Activated naive CD4-positive, alpha-beta T cell (primary cell): ENCODE measurements at places on chromosomes 2 and 18.
A peak's percentile ranks its signal among the peaks of the same experiment; 100 is the strongest.

GRCh38 chr18:51278045-51278649 is 80.7 kb upstream of the MEX3C start:
- DNase-seq = no peak

- no peak for DNase-seq
Observed at GRCh38 chr18:36527051-36527450, 229.5 kb downstream of the FHOD3 start.

DNA sequence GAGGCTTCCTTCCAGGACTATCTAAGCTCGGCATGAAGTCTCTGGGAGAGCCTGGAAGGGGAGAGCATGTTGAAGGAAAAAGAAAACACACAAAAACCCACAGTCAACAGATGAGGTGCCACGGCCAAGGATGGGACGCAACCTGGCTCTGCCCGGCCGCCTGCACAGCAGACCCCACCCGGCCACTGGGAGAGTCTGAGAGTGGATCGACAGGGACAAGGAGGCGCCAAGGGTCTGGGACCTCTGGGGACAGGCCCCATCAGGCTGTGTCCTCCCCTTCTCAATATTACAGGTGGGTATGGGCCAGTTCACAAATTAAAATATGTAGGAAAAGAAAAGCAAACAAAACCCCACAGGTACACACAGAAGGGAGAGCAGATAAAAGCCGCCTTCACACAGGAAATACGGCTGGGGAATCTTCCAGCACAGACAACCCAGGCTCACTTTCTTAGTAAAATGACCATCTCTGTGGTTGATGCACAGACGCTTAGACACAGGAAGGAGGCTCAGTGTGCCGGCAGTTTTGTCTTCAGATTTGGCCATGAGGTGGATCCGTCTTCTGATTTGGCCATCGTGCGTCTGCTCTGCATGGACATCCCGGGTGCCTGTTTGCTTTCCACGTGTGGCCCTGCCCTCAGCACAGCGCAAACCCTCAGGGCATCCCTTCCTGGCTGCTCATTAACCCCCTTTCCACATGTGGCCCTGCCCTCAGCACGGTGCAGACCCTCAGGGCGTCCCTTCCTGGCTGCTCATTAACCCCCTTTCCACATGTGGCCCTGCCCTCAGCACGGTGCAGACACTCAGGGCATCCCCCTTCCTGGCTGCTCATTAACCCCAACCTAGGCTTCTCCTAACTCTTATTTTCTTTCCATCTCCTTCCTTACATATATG is 138.4 kb downstream of the EIPR1 start:
- DNase-seq = no peak

GRCh38 chr2:68714866-68715265 is 19.7 kb upstream of the ARHGAP25 start:
- DNase-seq = no peak

- DNase-seq = no peak
Observed at GRCh38 chr2:104318001-104318665, 535.8 kb upstream of the POU3F3 start.

- no peak for DNase-seq
Observed at GRCh38 chr18:26190506-26190905, 35.7 kb upstream of the TAF4B start.

DNA sequence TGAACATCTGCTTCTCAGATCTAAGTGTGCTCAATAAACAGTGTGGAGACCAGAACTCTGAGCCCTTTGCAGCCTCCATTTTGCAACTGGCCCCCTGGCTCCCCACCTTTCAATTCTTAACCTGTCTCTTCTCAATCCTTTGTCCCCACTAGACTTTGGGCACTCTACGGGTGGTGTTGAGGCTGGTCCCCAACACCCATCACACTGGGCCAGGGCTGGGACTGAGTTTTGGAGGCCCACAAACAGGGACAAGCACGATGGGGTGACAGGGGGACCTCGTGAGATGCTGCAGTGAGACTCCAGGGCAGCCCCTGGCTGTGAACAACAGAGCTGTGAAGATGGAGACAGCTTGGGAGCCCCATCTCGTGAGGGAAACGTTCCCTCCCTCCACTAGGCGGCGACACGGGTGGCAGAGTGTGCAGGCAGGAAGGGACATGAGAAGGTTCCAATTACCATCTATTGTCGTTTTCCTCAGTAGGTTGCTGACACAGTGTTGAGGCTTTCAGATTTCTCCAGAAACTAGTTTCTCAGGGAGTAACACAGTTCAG is 1.2 kb downstream of the ANKMY1 start:
- DNase-seq = peak; percentile 59

- no peak for DNase-seq
Observed at GRCh38 chr2:85438201-85439024, 19.9 kb downstream of the SH2D6 start.

DNA sequence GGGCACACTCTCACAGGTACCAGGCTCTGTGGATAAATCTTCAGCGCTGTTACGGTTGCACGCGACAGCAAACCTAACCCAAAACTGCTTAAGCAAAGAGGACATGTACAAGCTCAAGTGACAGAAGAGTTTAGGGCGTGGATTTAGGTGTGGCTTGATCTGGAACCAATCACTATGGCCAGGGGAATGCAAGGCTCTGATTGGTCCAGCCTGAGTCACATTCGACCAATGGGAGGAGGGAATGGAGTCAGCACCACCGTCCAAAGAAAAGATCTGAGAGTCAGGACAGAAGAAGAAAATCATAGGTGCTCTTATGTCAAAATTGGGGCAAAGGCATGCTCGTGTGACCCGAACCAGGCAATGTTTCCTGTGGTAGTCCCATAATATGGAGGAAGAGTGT is 139.0 kb downstream of the TRIM43 start:
- DNase-seq = no peak

- DNase-seq = no peak
Observed at GRCh38 chr2:53969285-53969967, 1.4 kb downstream of the PSME4 start.

- no peak for DNase-seq
Observed at GRCh38 chr2:66714610-66715009, 279.7 kb downstream of the MEIS1 start.

DNA sequence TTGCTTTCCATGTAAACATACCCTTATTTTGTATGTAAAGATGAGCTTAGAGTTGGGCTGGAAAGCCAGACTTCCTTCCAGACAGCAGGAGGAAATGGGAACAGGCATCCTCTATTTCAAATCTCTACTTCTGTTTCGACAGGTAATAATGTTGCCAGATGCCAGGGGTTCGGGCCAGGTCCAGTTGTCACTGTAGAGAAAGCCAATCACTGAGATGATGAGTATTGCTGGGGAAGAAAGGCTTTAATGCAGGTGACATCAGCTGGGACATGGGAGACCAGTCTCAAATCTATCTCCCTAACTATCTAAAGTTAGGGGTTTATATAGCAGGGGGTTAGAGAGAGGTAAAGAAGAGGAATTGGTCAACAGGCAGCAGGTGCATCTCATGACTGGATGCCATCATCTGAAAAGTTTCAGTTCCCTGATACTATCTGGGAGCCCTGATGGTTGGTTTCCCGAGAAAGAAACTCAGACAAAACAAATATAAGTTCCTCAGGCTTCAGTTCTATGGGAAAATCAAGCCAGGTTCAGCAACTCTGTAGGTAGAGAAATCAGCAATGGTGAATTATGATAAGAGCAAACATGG is 9.3 kb upstream of the MTCL1 start:
- DNase-seq = no peak

DNA sequence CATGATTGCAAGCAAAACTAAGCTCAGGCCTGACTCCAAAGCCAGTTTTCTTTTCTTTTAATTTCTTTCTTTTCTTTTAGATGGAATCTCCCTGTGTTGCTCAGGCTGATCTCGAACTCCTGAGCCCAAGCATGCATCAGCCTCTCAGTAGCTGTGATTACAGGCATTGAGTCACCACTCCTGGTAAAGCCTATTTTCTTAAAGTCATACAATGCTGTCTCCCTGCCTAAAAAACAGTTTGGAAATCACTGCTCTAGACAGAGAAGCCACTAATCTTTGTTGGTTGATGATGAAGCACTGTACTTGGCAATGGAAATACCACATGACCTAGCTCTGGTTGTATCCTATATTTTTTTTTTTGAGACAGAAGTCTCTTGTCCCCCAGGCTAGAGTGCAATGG is 33.1 kb upstream of the ZNF532 start:
- no peak for DNase-seq

GRCh38 chr18:8329186-8329771 is 280.0 kb upstream of the RAB12 start:
- DNase-seq = no peak

GRCh38 chr2:212249451-212249850 is 289.2 kb downstream of the ERBB4 start:
- DNase-seq = no peak

DNA sequence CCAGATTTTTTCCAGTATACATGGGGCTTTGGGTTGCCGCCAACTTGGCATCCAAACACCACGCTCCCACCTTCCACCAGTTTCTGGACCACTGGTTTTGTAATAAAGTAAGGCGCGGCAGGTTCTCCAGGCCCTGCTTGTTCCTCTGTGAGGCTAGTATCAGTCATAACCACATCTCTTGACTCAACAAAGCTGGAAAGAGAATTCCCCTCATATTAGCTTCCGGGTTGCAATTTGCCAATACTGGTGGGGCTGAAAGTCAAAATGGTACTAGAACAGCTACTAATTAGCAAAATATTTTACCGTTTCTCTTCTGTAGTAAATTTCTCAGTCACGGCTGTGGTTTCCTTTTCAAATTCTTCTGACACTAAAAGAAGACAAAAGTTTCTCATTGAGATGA is 25.0 kb downstream of the TTN start:
- no peak for DNase-seq

DNA sequence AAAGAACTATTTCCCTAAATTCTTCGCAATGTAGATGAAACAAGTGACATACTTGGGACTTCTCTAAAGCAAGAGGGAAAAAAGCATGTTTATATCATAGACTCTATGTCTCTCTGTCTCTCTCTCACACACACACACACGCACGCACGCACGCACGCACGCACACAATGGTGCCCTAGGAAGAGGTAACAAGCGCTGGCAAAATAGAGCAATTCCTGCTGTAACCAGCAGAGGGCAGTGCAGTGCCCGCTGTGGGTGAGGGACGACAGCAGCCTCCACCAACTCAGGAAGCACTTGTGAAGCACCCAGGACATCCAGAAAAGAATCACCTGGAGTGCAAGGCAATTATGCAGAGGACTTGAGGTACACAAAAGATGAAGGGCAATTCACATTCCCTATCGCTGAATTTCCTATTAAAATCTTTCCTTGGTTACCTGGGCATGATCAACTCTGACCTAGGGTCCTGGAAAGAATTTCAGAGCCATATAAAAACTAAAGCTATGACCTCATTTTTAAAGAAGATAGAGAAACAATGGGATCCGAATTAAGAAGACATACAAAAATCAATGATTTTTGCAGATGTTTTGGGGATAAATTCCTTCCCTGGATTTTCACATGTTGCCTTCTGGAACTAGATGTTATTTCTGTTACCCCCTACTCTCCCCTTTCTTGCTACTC is 166.4 kb downstream of the PDE11A start:
- DNase-seq = peak; percentile 1

GRCh38 chr18:51192026-51192425 is 5.5 kb downstream of the MEX3C start:
- no peak for DNase-seq

DNA sequence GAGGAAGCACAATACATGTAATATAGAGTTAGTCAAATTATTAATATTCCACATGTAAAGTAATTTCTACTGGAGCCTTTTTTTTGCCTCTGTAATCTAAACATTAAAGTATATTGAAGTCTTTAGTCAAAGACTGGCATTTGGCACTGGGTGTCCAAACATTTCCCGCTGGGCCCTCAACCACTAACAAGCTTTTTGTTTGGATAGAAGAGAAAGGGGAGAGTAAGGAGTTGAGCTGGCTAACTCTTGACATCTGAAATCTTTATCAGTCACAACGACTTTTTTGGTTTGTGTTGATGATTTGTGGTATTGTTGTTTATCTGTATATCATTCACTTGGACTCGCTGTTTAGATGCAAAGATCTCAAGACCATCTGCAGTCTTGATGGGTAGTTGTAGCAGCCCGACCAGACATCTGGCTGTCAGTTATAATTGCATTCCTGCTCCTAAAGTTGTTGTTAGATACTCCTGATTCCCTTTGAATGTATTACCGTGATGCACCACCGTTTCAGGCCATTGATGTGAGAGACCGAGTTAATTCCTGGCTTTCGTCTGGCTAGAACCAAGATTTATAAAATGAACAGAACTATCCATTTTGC is 379.6 kb downstream of the MTX2 start:
- DNase-seq = no peak

DNA sequence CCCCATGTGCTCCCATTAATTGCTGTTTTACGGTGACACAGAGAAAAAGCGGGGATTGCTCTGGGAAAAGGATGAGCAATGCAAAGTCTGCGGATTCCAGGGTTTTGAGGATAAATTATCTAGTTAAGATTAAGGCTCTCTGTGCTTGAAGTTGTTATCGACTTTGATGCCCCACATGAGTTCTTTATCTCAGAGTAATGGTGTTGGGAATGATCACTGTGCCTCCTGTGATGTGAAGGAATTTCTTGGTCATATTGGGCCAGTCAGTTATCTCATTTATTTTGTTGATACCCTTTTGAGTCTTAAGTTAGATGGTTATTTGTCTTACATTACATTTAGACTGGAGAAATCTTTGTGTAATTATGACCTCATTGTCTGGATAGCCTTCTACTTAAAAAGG is 184.6 kb upstream of the MEX3C start:
- DNase-seq = no peak
